ENCODE measurements at places on chromosomes 2 and 18.

DNA sequence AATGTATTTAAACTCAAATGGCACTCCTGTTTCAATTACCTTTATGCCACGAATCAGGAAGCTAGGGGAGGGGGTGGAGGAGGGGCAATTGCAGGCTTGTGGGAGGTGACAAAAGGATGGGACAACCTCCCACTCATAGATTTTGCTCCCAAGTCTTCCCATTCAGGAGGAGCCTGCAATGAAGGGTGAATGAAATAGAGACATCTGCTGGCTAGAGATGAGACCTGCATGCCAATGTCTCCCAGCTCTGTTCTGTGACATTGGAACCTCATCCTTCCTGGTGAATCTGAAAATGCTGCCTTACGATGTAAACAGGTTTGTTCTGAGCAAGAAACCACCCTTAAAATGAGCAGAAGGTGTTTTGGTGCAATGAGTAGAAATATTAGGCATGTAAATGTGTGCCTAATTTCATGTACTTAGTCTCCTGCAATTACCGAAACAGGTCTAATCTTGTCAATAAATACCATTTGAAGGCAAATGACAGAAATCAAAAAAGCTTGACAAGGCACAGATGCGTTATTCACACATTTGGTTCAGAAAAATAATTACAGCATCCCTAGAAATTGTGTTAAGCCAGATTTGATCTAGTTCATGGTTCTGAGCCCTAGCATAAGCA, 2.7 kb upstream of the PID1 start:
- DNase-seq = no peak

GRCh38 chr2:2519381-2519780, 188.3 kb upstream of the MYT1L start:
- no peak for DNase-seq

- DNase-seq = no peak
These were observed 65.4 kb upstream of the ACAA2 start for GRCh38 chr18:49878567-49879270.

DNA sequence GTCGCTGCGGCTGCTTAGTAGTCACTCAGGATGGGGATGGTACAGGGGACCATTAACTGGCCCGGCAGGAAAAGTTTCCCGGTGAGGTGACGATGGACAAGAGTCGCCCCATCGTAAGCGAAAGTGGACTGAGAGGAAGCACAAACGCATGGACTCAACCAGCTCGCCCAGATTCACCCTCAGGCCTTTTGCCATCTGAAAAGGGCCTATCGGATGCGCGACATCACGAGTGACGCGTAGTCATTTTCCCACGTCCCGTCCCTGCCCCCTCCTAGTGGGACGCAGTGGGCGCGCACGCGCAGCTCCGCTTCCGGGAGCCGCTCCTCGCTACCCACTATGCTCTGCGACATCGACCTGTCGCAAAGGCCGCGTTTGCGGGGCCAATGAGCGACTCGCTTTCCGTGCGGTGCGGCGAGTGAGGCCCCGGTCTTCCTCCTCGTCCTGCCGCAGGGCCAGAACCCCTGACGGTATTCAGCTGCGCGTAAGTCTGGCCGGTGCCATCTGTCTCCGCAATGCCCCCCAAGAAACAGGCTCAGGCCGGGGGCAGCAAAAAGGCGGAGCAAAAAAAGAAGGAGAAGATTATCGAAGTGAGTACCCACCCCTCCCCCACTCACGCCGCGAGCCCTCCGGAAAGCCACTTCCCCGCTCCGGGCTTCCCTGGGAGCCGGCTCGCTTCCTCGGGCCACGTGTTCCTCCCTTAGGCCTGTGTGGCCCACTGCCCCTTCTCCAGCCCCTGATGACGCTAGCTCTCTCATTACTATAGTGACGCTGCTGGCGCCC, at the start of gene ZC3H15:
ZC3H15 (plus strand) TSS at position 390 of the 780 bp plus-strand sequence; CDS start at position 513, 123 bp downstream.
- DNase-seq = peak; percentile 93

DNA sequence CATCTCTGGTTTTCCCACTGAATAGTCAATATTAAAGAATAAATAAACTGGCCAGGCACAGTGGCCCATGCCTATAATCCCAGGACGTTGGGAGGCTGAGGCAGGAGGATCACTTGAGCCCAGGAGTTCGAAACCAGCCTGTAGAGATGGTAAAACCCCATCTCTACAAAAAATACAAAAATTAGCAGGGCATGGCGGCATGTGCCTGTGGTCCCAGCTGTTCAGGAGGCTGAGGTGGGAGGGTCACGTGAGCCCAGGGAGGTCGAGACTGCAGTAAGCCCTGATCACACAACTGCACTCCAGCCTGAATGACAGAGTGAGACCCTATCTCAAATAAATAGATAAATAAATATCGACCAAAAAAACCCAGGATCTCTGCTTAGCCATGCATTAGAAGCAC, 50.2 kb upstream of the BIN1 start:
- no peak for DNase-seq
